ENCODE measurements at places on chromosomes 11 and 22. TPM values are rescaled to one million over a fixed set of nuclear protein-coding genes. Genes with fewer than 3 reads are reported as not detected.

The TRIM5 gene
- 46.4 TPM for total RNA-seq

The HSCB gene
- 15.7 TPM for total RNA-seq

The FIBIN gene
- total RNA-seq = not detected

The A4GALT gene
- 43.8 TPM for total RNA-seq

The LRRC32 gene
- 57.1 TPM for total RNA-seq

The NRXN2 gene
- not detected for total RNA-seq

DNA sequence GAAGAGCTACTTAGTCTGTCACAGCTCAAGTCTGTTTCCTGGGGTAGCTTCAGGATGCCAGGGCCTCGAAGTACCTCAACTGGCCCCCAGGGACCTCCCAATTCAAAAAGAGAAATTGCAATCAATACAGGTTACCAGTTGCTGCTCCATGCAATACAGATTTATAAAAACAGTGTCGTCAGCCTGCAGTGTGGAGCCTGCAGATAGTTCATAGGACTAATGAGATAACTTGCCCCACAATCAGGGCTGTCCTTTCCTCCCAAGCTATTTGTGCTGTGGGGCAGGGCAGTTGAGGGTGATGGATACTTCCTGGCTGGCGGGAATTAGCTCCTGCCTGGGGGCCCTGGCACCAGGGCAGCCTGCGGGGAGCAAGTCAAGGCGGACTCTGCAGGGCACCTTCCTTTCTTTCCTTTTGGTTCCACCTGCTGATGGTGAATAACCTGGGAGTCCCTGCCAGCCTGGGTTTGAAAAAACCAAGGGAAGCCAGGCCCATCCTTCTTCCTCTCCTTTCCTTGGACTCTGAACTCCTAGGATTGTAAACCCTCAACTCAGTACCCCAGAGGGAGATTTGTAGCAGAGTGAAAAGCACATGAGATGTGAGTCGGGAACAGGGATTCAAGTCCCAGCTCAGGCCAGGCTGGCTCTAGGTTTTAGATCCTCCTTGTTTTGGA lies 216.6 kb downstream of the CEP164 start:
- no peak for DNase-seq

DNA sequence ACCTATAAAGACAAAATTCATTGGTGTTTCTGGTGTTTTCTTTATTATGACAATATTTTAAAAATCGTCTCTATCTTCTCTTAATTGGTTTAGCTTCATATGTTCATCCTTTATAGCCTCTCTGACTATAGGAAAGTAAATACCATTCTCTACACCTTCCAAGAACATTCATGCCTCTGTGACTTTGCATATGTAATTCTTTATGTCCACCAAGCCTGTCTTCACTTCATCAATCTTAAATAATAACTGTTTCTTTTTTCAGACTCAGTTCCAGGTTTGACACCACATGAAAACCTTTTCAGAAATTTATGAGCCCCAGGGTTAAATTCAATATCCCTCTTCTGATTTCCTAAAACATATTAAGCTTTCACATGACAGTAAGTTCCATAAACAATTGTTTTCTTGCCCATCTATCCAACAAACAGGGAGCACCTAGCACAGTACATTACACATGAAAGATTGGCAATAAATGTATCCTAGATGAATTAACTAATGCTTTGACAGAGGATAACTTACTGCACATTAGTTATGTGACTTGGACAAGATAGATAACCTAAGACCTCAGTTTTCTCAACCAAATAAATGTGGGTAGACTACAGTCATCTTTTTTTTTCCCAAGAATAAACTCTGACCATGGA lies 886.1 kb downstream of the LRRC4C start:
- DNase-seq = no peak
